ENCODE measurements at places on chromosomes 1 and 21.

- DNase-seq = no peak
These were observed 238.3 kb downstream of the HLX start for GRCh38 chr1:221117548-221117951.

- no peak for DNase-seq
These were observed 2.0 kb upstream of the ANGEL2 start for GRCh38 chr1:213017447-213018273.

GRCh38 chr1:18874036-18874435 is 14.6 kb upstream of the TAS1R2 start:
- DNase-seq = no peak

- no peak for DNase-seq
These were observed 7.3 kb upstream of the FUCA1 start for GRCh38 chr1:23875382-23875781.

DNA sequence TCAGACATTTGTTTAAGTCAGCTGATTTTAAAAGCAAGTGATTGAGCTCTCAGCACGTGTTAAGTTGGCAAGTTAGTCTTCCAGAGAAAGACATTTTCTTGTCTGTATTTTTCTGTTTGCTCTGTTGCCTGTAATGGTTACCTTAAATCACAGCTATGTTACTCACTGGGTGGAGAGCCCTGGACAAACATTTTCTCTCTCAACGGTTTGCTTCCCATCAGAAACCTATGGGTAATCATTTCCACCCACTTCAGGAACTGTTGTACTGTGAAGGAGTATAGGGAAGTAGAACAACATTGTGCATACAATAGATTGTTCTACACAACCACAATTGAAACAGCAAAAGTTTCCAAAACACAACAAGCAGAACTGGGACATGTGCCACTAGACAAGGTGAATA is 113.9 kb upstream of the DPT start:
- DNase-seq = peak; percentile 37

- no peak for DNase-seq
These were observed 3.3 kb downstream of the TMEM51 start for GRCh38 chr1:15156807-15157380.

DNA sequence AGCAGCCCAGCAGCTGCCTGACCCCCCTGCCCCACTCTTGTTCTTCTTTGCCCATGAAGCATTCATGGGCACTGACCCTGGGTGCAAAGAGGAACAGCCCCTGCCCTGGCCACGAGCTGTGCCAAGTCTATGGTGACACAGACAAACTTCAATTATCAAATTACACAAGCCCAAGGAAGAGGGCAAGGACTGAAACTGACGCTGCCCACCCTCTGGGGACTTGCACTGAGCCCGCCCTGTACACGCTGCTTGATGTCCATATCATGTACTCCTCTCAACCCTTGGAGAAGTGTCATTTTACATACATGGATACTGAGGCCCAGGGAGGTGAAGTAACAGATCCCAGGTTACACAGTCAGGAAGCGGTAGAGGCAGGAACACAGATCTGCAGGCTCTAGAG is 32.1 kb downstream of the NKAIN1 start:
- no peak for DNase-seq

- no peak for DNase-seq
These were observed 2.6 kb upstream of the MYSM1 start for GRCh38 chr1:58702261-58703141.
